Progenitor cell of endocrine pancreas (in vitro differentiated cells): ENCODE measurements at places on chromosomes 7 and 10. TPM values are rescaled to one million over a fixed set of nuclear protein-coding genes. Genes with fewer than 3 reads are reported as not detected.

- DNase-seq: no peak
These were observed 114.9 kb upstream of the NANOS1 start for GRCh38 chr10:118914629-118915028.

- no peak for DNase-seq
These were observed 128.4 kb downstream of the NSUN6 start for GRCh38 chr10:18523025-18523424.

DNA sequence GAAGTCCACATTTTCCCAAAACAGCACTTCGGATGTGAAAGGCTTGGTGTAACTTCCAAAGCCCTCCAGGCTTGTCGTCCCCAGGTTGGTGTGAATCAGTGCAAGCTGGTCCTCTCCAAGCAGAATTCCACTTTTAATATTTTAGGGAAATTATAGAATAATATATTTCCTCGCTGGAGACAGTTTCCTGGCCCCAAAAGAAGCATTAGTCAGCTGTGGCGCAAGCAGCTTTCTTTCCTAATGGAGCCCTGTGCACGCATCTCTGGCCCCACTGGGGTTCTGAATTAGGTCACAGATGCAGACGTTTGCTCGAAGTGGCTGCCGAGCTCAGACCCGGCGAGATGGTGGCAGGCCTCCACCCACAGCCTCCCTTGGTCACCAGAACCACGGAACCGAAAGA is 33.3 kb upstream of the MNX1 start:
- DNase-seq: no peak

DNA sequence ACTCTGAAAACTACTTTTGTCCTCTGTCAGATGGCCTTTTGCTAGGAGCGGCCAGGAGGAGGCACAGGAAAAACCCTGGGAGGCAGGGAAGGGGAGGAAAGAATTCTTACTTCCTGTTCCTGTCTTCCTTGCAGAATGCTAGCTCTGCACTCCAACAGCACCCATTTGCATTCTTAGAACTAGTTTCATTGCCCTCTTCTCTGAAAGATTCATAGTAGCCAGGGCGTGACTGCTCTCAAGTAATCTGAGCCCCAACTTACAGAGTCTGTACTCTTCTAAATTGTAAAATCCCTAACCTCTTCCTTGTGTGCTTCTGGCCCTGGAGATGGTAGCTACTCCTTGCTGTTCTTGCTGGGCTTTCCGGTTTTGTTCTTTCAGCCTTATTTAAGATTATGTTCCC is 75.3 kb upstream of the STEAP1 start:
- DNase-seq: no peak

GRCh38 chr7:122352454-122352853 is 47.9 kb upstream of the FEZF1 start:
- DNase-seq: no peak

PPP1R3C gene
- total RNA-seq: 29.5 and 30.0 TPM in 2 replicates

- DNase-seq: no peak
These were observed 12.0 kb downstream of the SEC24C start for GRCh38 chr10:73756183-73756582.

- DNase-seq: no peak
These were observed 49.4 kb downstream of the PYROXD2 start for GRCh38 chr10:98365406-98366061.

DNA sequence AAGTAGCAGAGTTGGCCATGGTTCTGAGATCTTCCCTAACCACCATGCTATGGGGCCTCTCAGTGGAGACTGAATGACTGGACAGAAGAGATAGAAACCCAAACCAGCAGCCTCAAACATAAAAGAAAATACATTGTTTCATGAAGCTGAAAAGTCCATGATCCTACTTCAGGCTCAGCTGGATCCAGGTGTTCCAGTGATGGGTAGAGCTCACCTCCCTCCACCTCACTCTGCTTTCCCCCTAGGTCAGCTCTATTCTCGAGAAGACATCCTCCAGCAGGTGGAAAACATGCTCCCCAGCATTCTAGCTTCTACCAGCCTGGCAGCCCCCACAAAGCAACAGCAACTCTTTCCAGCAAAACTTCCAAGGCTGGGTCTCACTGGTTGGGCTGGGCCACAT is 132.1 kb downstream of the OAT start:
- DNase-seq: no peak

GRCh38 chr10:119120413-119120867 is 16.5 kb downstream of the DENND10 start:
- no peak for DNase-seq

- no peak for DNase-seq
These were observed 31.6 kb downstream of the ZNF117 start for GRCh38 chr7:64959072-64959747.

GRCh38 chr10:70784471-70784870 is 706 bp downstream of the TBATA start:
- no peak for DNase-seq

PDAP1 gene
- 128 TPM in 2 replicates for total RNA-seq

DNA sequence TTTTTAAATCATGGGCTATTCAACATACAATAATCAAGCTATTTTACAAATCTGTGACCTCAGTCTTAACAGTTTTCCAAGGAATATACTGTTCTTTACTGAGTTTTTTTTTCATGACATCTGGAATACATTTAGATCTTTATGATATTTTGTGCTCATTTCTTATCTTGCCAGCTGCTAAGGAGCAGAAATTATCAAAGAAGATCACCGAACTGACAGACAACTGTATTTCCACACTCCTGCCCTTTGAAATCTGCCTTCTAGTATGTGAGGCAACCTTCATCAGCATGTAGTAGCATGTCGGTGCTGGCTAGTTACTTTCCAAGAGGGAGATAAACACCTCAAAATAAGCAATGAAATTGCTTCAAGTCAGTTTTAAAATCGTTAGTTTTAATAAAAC is 66.4 kb downstream of the NHLRC2 start:
- no peak for DNase-seq

ST8SIA6 gene
- 0.36 and 0.98 TPM in 2 replicates for total RNA-seq

DNA sequence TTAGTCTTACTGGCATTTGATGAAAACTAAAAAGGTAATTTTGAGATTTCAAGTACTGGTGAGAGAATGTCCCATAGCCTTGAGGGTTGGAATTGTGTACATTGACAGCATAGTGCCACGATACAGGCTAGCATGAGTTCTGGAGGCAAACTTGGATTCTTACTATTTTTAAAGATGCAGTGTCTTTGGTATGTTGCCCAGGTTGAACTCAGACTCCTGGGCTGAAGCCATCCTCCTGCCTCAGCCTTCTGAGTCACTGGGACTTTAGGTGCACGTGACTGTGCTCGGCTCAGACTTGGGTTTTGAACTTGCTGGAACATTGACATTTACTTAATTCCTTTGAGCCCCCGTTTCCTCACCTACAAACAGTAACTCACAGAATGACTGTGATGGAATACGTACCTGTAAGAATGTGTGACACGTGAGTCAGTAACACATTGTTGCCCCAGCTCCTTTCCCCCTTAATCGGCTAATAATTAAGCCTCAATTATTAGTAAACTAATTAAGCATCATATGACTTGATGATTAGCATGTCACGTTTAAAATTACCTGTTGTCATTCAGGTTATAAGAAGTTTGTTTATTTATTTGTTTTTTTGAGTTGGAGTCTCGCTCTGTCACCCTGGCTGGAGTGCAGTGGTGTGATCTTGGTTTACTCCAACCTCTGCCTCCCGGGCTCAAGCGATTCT is 10.6 kb downstream of the DNAJB6 start:
- DNase-seq: no peak

- no peak for DNase-seq
These were observed 24.0 kb upstream of the HABP2 start for GRCh38 chr10:113528876-113529275.

PRR15 gene
- total RNA-seq: 13.0 and 16.0 TPM in 2 replicates

- DNase-seq: no peak
These were observed at the start of gene TWIST1 for GRCh38 chr7:19117091-19117869. Gene TWIST1, minus strand, starts transcription at chr7:19117636. Its CDS starts 315 bp downstream, at chr7:19117321.

GRCh38 chr7:112802406-112802805 is 12.2 kb upstream of the TMEM168 start:
- DNase-seq: no peak

CTAGE4 gene
- 5.4 and 6.9 TPM in 2 replicates for total RNA-seq

TMEM225B gene
- total RNA-seq: 0.91 and 1.4 TPM in 2 replicates

GRCh38 chr7:151686016-151686766 is 166.5 kb upstream of the RHEB start:
- DNase-seq: no peak

DNA sequence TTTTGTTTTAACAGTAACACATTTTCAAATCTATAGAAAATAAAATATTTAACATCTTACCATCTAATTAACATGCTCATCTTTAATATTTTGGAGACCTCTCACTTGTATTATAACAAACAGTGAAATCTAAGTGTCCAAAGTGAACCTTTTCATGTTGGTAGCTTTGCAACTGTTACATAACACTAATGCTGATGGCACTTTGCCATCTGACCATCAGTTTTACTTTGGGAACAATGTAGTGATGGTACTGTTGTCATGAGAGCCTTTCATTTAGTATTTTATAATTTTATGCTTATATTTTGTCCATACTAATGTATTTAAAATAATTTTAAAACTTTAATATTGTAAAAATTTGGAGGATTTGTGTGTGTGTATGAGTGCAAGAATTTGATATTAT is 1017.0 kb upstream of the KCND2 start:
- DNase-seq: no peak

GRCh38 chr10:58755677-58756076 is 243.0 kb downstream of the BICC1 start:
- DNase-seq: no peak

- no peak for DNase-seq
These were observed 9.5 kb downstream of the SLC13A1 start for GRCh38 chr7:123190109-123190831.

DNA sequence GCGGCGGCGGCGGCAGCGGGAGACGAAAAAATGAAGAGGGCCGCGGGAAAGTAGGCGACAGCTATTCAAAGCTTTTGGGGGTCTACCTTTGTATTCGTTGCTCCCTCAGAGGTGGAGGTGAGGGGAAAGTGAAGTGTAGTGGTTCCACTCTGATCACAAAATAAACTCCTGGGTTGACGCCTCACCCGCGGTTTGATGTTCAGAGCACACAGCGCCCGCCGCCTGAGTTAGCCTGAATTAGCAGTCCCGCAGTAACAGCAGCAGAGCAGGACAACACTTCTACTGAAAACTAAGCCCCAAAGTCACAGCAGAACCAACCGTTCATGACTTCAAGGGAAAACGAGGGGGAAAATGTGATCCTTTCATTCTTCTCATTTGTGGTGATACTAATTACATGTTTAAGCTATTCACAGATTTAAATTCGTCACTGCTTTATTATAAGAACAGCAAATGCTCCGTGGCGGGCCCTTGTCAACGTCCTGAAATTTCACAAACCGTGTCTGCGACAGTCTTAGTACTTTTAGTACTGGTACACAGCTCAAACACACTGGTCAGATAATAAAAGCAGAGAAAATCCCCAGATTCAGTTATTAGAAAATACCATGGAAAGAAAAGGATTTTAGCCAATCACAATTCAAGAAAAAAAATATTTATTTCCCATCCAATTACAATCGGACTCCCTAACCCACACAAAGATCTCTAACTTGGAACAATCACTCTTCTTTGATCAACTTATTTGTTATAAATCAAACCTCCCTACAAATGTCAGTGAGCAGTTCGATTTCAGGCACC is 563 bp upstream of the JMJD1C start:
- DNase-seq: no peak

EVX1 gene
- not detected in 2 replicates for total RNA-seq

- no peak for DNase-seq
These were observed 71.0 kb upstream of the NKX6-2 start for GRCh38 chr10:132856869-132857524.

GRCh38 chr7:154984601-154985188 is 18.2 kb downstream of the PAXIP1 start:
- no peak for DNase-seq

RTKN2 gene
- total RNA-seq: 12.8 and 13.2 TPM in 2 replicates

- DNase-seq: no peak
These were observed 86.0 kb upstream of the KCTD7 start for GRCh38 chr7:66542528-66543269.

VTI1A gene
- 39.4 and 41.0 TPM in 2 replicates for total RNA-seq

- no peak for DNase-seq
These were observed 107.5 kb downstream of the ADAM22 start for GRCh38 chr7:88041583-88041982.

- no peak for DNase-seq
These were observed 63.9 kb upstream of the GSDME start for GRCh38 chr7:24821045-24821753.

DNA sequence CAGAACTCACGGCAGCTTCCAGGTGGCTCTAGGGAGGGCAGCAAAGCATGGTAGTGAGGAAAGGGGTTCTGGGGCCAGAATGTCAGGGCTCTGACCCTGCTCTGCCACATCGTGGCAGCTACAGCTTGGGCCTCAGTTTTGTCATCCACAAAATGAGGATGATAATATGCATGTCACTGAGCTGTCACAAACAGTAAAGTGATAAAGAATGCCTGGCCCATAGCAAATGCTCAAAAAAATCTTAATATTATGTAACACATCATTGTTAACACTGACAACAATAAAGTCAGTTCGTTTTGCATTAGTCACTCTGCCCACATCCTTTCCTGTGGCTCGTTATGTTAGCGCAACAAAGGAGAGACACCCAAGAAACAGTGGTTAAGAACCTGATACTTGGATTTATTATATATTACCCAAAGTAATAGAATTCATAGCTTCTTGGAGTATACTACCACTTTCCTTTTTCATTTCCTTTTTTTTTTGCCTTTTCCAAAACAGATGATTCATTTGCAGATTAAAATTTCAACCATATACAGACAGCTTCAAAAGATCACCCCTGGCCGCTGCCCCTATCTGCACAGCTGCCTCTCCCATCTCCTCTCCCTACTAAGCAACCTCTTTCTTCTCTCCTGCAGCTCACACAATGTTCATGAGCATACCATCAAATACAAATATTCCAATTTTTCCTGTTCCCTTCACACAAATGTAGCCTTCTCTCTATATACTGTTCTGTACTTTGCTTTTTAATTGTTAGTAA is 45.5 kb upstream of the DDC start:
- DNase-seq: no peak

DNA sequence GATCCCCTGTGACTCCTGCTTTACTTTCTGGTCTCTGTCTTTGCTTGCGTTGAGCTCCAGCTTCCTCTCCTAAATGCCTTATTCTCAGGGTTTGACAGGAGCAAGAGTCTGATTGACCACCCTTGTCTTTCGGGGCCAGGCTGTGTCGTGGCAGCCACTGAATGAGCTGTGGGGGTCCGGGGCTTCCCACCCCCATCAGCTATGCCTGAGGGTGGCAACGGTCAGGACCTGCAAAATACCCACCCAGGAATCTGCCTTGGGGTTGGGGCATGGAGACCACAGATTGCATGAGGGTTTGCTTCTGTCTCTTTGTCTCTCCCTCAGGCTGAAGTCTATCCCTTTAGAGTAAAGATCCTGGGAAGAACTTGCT is 20.6 kb downstream of the SMKR1 start:
- no peak for DNase-seq

GARS1 gene
- 117 and 141 TPM in 2 replicates for total RNA-seq

DNA sequence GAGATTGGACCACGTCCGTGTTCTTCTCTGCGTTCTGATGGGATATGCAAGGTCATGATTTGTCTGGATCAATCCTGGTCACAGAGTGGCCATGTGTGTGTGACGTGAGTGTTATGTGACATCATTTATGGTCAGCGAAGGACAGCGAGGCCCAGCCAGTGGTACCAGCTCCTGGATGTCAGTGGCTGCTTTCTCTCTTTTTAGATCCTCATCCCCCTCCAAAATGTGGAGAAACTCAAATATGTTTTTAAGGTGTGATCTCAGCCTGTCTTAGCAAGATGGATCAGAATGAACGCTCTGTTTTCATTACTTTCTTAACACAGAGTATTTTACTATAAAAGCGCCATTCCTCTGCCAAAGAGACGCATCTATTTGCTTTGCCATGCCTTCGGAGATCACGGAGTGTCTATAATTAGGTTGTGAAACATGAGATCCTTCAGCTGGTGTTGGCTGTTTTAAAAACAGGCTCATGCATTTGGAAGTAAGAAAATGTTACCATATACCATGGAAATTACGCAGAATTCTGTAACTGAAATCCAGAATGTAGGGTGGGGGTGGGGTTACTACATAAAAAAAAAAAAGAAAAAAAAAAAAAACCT is 245.5 kb upstream of the TCERG1L start:
- DNase-seq: no peak
